ENCODE measurements at places on chromosomes 5 and 9.

- no peak for DNase-seq
Measured at GRCh38 chr5:153043886-153044285, 446.6 kb upstream of the GRIA1 start.

- DNase-seq, result no peak
Measured at GRCh38 chr5:88887342-88887741, 4.4 kb upstream of the MEF2C start.

GRCh38 chr9:121784731-121785411, 133.4 kb downstream of the DAB2IP start:
- no peak for DNase-seq

- no peak for DNase-seq
Measured at GRCh38 chr5:135032999-135033861, 798 bp downstream of the PITX1 start.

GRCh38 chr9:99607842-99608448, 213.7 kb upstream of the NR4A3 start:
- no peak for DNase-seq

DNA sequence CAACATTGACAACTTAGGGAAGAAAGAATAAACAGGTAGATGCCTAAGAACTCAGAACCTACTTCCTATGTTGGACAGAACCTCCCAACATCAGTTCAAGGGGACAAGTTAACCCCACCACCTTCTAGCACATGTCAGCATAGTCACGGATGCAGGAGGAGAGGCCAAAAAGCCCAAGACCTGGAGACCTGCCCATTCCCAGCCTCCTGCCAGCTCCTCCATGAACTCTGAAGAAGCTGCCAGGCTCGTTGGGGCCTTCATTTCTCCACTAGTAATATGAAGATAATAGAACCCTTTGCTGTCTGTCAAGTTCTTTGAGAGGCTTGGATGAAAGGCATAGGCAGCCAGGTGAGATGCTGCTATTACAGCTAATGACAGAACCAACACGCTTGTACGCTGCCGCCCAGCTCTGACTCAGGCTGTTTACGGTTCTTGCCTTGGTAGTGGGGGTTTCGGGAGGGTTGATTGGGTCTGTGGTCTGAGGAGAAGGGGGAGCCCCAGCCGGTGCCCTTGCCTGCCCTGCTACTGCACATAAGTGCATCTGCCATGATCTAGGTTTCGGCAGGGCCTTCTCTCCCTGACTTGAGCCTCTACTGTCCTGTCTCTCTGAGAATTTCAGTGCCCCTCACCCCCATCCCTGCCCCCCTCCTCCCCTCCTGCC, 82.2 kb downstream of the NRG2 start:
- DNase-seq, result no peak

DNA sequence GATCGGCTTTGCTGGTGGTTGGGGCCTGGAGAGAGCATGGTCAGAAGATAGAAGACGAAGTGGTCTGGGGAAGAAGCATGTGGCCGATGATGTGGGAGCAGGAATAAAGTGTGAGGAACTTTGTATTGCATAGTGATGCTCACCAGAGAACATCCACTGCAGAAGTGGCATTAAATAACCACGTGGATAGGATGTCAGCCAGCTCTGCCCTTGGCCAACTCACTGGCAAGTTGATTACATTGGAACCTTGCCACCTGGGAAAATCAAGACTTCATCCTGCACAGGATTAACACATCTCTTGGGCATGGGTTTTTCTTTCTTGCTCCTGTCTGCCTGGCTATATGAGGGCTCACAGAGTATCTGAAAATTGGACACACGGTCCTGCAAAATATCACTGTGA, 217.4 kb downstream of the DMRT2 start:
- no peak for DNase-seq

GRCh38 chr9:81822301-81822865, 105.8 kb upstream of the SPATA31D4 start:
- no peak for DNase-seq

DNA sequence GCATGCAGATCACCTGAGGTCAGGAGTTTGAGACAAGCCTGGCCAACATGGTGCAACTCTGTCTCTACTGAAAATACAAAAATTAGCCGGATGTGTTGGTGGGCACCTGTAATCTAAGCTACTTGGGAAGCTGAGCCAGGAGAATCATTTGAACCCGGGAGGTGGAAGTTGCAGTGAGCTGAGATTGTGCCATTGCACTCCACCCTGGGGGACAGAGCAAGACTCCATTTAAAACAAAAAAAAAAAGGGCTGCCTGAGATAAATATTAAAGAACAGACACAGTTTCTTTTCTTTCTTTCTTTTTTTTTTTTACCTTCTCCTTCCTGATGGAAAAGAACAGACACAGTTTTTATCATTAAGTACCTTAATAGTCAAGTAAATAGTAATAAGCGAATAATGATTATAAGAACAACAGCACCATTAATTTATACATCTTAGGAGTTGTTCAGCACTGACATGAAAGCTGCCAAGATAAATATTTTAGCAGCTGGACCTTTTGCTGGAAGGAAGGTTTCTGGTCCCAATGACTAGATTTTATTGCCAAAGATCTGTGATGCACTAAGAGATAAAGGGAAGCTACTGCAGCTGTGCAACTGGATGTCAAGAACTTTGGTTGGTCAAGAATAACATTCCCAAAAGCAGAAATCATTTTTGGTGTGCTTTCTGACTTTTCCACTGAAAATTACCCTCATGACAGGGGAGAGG, 7.0 kb downstream of the CENPP start:
- DNase-seq, result no peak

GRCh38 chr9:131739133-131739958, 530 bp downstream of the RAPGEF1 start:
- no peak for DNase-seq

DNA sequence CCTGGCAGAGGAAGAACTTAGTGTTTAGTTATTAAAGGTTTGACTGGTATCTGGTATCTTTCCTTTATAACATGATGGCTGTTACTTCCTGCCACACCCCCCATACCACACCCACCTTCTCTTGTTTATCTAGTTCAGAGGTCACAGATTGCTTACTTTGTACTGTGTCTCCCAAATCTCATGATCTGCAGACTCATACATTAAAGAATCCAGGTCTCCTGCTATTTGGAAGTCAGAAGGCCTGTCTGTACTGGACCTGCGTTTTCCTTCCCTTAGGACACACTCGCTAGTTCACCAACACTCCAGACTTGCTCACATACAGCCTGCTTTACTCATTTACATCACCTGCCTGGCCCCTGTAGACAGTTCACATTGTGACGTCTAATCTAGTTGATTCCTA, 39.3 kb downstream of the NUDT12 start:
- DNase-seq, result no peak

DNA sequence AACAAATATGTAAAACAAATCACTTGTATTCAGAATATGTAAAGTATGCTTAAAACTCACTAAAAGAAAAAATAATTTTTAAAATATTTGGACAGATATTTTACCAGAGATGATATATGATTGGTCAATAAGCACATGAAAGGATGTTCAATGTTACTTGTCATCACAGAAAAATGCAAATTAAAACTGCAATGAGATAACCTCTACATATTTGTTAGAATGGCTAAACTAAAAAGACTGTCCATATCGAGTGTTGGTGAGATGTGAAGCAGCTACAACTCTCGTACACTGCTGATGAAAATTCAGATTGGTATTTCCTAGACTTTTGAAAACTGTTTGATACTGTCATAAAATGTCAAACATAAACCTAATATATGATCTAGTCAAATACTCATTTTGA, 685.1 kb downstream of the DTWD2 start:
- DNase-seq, result no peak

- no peak for DNase-seq
Measured at GRCh38 chr9:127981559-127982121, 851 bp upstream of the EEIG1 start.

GRCh38 chr5:111415053-111415452, 97.3 kb downstream of the STARD4 start:
- DNase-seq, result no peak

GRCh38 chr5:102778478-102778877, 23.4 kb downstream of the PAM start:
- DNase-seq, result no peak

GRCh38 chr5:60649288-60649917, 50.6 kb downstream of the DEPDC1B start:
- DNase-seq, result peak; percentile 28

DNA sequence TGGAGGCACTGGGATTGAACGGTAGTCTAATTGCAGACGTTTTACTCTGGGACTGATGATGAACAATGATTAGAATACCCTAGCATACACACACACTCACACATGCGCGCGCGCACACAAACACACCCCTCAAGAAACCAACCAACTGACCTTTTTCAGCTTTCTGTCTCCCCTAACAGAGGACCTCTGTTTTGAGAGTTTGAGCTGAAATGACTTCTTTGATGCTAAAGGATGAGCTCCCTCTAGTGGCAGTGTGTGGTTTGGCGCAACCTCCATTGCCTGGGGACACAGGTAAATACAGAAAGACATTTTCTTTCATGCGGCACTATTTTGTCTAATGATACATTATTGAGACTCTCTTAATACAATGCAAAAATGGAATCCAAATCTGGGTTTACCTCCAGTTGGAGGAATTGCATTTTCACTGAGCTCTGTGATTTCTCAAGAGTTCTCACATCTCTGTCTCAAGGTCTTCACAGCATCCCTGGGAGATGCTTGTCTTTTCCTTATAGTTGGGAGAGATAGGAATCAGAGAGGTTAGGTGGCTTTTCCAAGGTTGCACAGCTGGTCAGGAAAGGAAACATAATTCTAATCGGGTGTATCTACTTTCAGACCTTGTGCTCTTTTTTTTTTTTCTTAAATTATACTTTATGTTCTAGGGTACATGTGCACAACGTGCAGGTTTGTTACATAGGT, 187.5 kb downstream of the TMEM38B start:
- peak; percentile 87 for DNase-seq

- DNase-seq, result no peak
Measured at GRCh38 chr5:112812549-112812948, 48.5 kb upstream of the SRP19 start.

- no peak for DNase-seq
Measured at GRCh38 chr5:179367491-179367890, 22.2 kb upstream of the ADAMTS2 start.

GRCh38 chr5:95730011-95730700, 980 bp upstream of the RHOBTB3 start:
- DNase-seq, result no peak

DNA sequence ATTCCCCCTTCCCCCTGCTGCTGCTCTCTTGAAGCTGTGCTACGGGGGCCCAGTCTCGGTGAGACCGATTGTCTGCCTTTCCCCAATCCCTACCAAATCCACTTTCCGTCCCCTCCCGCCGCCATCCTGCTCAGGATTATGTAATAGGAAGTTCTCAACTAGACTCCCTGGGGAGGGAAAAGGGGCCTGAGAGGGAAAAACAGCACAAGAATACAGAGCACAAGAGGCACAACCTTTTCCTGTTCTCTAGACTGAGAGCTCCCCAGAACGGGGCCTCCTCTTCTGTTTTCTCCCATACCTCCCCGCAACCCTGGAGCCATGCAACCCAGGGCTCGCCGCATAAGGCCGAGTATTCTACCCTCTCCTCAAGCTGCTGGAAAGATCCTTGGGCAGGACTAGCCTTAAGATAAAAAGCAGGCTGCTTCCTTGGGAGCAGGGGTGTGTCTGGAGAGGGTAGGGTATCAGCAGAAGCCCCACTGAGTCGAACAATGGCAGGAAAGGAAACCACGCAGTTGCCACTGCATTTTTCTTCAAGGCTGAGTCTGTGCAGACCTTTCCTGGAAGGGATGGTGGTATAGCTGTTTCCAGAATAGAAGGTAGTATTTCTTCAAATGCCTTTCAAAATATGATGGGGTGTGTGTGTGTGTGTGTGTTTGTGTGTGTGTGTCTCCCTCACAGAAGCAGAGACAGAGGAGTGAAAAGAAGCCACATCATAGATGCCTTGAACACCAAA, 12.9 kb downstream of the MYORG start:
- no peak for DNase-seq

DNA sequence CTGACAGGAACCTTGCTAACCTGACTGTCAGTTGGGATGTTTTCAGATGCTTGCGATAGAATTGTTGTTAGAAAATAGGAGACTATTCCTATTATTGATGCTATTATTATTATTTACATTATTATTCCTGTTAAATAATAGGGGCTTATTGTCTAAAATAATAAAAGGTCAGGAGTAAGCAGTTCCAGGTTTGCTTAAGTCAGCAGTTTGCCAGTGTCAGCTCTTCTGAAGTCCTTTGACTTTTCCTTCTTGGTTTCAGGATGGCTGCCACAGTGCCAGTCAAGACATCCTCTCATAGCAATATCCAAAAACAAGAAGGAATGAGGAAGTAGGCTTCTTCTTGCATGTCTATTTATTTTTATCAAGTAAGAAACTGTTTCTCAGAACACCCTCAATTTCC, 141.7 kb upstream of the MARCHF11 start:
- DNase-seq, result no peak

GRCh38 chr5:91946870-91947269, 563.8 kb upstream of the ARRDC3 start:
- DNase-seq, result no peak

Data from Ammon's horn (tissue), 1 donor.